SK-N-SH (cell line): ENCODE measurements at places on chromosomes 3 and 15.

DNA sequence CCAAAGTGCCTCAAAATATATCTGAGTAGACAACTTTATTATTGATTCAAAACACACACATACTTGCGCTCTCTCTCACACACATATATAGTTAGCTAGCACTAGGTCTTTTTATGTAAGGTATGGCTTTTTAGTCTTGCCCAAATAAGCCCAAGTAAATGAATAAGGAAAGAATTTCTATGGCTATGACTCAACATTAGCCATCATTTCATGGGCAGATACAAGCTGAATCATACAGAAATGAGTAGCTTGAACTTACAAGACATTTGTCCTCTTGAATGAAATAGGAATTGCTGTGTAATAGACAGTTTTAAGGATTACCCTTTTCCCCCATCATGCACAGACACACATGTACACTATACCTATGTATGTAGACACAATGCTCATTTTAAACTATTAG lies 4.9 kb downstream of the CADPS start:
- H3K36me3 ChIP-seq: no peaks in the 10 kb centered on the region
- no peak for DNase-seq
- peaks cover 9% of the 10 kb centered on the region for H3K4me1 ChIP-seq
- H3K27ac ChIP-seq: peak overlapping the region; percentile 70

GRCh38 chr3:176522436-176522835 lies 674.8 kb downstream of the TBL1XR1 start:
- H3K27ac ChIP-seq: no peak overlapping the region
- H3K4me3 ChIP-seq: no peak overlapping the region
- no peaks in the 10 kb centered on the region for H3K27me3 ChIP-seq
- DNase-seq: no peak
- H3K4me1 ChIP-seq: no peaks in the 10 kb centered on the region; the same call in 1 of the 2 replicates
- H3K36me3 ChIP-seq: no peaks in the 10 kb centered on the region

- no peaks in the 10 kb centered on the region for H3K36me3 ChIP-seq
- no peak overlapping the region for H3K27ac ChIP-seq
- H3K4me3 ChIP-seq: no peak overlapping the region
- no peaks in the 10 kb centered on the region for H3K4me1 ChIP-seq
- H3K27me3 ChIP-seq: no peaks in the 10 kb centered on the region
Observed at GRCh38 chr15:94057305-94057704, 174.1 kb upstream of the MCTP2 start.

DNA sequence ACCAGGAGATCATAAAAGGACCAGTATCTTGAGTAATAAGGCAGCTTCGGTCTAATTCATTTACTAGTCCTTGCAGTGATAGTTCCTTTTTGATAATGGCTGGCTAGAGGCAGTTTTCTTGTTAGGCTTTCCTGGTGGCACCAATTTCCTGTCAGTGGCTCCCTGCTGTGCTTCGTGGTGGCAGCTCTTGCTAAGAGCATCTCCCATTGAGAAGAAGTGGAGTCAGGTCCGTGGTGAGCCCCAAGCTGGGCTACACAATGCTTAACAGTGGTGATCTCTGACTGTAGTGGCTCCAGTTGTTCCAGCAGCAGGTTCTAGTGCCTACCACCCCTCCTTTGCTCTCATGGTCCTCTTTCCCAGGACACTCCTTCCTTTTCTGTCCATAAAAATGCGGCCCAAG lies 111.2 kb downstream of the RAP2B start:
- H3K36me3 ChIP-seq: no peaks in the 10 kb centered on the region
- H3K4me1 ChIP-seq: 0 out of 2 replicates have a peak, but pooled peaks cover 7% of the 10 kb centered on the region
- H3K27ac ChIP-seq: peak overlapping the region; percentile 72
- H3K4me3 ChIP-seq: no peak overlapping the region
- DNase-seq: no peak

DNA sequence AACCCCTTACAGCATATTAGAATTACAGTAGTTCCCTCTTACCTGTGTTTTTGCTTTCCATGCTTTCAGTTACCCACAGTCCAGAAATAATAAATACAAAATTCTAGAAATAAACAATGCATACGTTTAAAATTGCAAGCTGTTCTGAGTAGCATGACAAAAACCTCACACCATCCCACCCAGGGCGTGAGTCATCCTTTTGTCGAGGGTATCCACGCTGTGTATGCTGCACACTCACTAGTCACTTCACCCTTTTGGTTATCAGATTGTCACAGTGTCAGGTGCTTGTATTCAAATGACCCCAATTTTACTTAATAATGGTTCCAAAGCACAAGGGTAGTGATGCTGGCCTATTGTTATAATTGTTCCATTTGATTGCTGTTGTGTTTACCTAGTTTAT lies 72.5 kb upstream of the P3H2 start:
- no peaks in the 10 kb centered on the region for H3K36me3 ChIP-seq
- no peak overlapping the region for H3K4me3 ChIP-seq
- DNase-seq: no peak
- H3K27ac ChIP-seq: no peak overlapping the region
- no peaks in the 10 kb centered on the region for H3K4me1 ChIP-seq

- H3K27me3 ChIP-seq: peaks cover 25% of the 10 kb centered on the region
- H3K27ac ChIP-seq: no peak overlapping the region
- H3K4me1 ChIP-seq: peaks cover 50% of the 10 kb centered on the region; the same call in 1 of the 2 replicates
- H3K4me3 ChIP-seq: no peak overlapping the region
- DNase-seq: peak; percentile 55
Observed at GRCh38 chr3:49871531-49872153, 1.9 kb upstream of the CAMKV start.

DNA sequence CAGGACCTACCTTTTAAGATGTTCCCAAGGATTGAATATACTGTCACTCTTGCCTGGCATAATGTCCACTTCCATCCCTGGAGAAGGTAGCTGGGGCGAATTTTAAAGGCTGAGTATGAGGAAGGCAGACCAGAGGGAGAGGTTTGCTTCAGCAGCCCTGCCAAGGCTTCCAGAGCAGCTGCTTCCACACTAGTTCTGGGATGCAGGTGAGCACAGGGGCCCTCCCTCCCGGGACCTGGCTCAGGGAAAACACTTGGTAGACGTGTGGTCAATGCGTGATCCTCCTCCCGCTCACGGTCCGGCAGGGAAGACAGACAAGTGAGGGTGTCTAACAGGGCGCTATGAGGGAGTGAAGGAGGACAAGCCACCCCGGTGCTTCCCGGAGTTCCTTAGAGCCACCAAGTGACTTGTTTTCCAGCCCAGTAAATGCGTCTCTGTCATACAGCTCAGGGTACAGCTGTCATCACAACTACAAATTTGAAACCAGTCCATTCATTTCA lies 327.6 kb downstream of the ARRDC4 start:
- H3K27me3 ChIP-seq: peaks cover 24% of the 10 kb centered on the region; the same call in 1 of the 2 replicates
- no peaks in the 10 kb centered on the region for H3K4me1 ChIP-seq
- no peaks in the 10 kb centered on the region for H3K36me3 ChIP-seq
- no peak for DNase-seq

GRCh38 chr3:42493126-42493797 lies 9.2 kb upstream of the VIPR1 start:
- H3K4me1 ChIP-seq: no peaks in the 10 kb centered on the region
- no peak overlapping the region for H3K4me3 ChIP-seq

DNA sequence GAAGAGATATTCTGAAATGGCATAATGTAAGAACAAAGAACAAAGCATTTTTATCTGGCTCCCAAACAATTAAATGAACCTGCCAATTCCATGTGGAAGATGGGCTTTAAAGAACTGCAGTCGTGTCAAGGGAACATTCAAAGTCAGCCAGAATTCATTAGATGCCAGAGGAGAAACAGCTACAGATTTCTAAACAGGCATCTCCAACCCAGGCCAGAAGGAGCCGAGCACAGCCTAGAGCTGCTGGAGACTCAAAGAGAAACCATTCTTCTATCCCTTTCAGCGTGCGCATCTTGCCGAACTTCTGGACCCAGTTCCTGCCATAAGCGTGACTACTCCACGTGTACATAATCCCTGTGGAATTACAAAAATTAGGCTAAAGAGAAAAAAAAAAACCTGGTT lies 60.4 kb downstream of the MB21D2 start:
- peak; percentile 32 for DNase-seq
- peaks cover 7% of the 10 kb centered on the region for H3K36me3 ChIP-seq
- no peak overlapping the region for H3K4me3 ChIP-seq
- no peaks in the 10 kb centered on the region for H3K27me3 ChIP-seq
- H3K4me1 ChIP-seq: no peaks in the 10 kb centered on the region
- H3K27ac ChIP-seq: no peak overlapping the region

- no peaks in the 10 kb centered on the region for H3K4me1 ChIP-seq
- H3K27me3 ChIP-seq: no peaks in the 10 kb centered on the region
- no peak for DNase-seq
- H3K4me3 ChIP-seq: no peak overlapping the region
Observed at GRCh38 chr3:106302451-106303221, 433.8 kb upstream of the CBLB start.

GRCh38 chr15:82712036-82712435 lies 2.4 kb upstream of the AP3B2 start:
- H3K27me3 ChIP-seq: no peaks in the 10 kb centered on the region
- no peak overlapping the region for H3K27ac ChIP-seq
- no peaks in the 10 kb centered on the region for H3K36me3 ChIP-seq
- H3K4me3 ChIP-seq: no peak overlapping the region

GRCh38 chr3:127325629-127325961 lies 37.7 kb upstream of the PRR20G start:
- H3K27ac ChIP-seq: no peak overlapping the region
- H3K27me3 ChIP-seq: no peaks in the 10 kb centered on the region
- no peak for DNase-seq
- no peaks in the 10 kb centered on the region for H3K4me1 ChIP-seq
- no peak overlapping the region for H3K4me3 ChIP-seq

DNA sequence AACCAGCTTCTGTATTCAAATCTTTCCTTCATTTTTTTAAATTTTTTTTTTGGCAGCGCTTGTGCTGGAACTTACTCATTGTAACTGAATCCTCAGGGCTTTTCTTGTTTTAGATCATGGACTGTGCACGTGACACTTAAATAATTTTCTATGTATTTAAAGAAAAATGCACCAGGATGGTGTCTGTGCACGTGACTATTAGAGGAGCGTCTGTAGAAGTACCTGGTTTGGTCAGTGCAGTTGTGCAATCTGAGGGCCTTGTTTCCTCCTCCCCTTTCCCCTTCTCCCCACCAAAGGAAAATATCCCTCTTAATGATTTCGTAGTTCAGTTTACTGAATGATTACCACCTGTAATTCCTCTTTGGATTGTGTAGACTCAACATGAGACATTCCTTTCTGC lies 31.3 kb downstream of the EDEM1 start:
- H3K36me3 ChIP-seq: peaks cover 10% of the 10 kb centered on the region
- H3K4me3 ChIP-seq: no peak overlapping the region

DNA sequence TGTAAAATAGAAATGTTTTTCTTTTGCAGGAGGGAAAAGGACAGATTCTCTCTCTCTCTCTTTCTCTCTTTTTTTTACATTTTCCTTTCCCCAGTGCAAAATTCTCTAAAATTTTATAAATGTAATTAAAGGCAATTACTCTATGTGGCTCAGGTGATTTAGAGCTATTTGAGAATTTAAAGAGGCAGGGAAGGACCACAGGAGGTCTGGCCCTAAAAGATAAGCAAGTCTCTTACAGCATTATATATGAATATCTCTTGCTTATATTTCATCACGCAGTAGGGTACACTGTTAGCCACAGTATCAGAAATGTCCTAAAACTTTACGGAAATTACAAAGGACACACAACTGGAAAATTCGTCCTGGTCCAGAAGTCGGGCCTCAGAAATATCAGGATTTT lies 70.5 kb upstream of the PPIB start:
- no peaks in the 10 kb centered on the region for H3K36me3 ChIP-seq
- H3K27me3 ChIP-seq: no peaks in the 10 kb centered on the region
- DNase-seq: no peak
- H3K4me3 ChIP-seq: no peak overlapping the region
- H3K27ac ChIP-seq: no peak overlapping the region; the same call in 1 of the 2 replicates

GRCh38 chr15:89642106-89642505 lies 13.2 kb downstream of the KIF7 start:
- no peaks in the 10 kb centered on the region for H3K4me1 ChIP-seq
- no peak for DNase-seq
- no peak overlapping the region for H3K4me3 ChIP-seq
- no peaks in the 10 kb centered on the region for H3K27me3 ChIP-seq
- peaks cover 12% of the 10 kb centered on the region; the same call in 1 of the 2 replicates for H3K36me3 ChIP-seq
